ENCODE measurements at places on chromosomes 12 and 14. TPM values are rescaled to one million over a fixed set of nuclear protein-coding genes. Genes with fewer than 3 reads are reported as not detected.

DNA sequence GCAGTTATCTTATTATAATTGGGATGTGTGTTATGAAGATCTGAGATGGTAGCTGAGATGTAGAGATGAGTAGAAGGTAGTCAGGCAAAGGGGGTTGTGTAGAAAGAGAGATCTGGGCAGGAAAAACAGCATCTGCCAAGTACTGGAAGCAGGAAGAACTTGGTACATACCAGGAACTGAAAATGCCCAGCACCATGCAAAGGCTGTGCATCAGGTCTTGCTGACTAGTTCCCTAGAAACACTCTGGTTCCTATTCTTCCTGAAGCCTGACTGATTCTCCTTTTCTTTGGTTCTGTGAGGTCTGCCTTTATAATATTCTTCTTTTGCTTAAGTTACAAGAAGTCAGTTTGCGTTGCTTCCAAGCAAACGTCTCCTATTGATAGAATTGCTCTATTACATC lies 6.7 kb upstream of the NFATC4 start:
- no peak for DNase-seq

The NTS gene
- total RNA-seq, result not detected

The KLRD1 gene
- 1.6 TPM for total RNA-seq

DNA sequence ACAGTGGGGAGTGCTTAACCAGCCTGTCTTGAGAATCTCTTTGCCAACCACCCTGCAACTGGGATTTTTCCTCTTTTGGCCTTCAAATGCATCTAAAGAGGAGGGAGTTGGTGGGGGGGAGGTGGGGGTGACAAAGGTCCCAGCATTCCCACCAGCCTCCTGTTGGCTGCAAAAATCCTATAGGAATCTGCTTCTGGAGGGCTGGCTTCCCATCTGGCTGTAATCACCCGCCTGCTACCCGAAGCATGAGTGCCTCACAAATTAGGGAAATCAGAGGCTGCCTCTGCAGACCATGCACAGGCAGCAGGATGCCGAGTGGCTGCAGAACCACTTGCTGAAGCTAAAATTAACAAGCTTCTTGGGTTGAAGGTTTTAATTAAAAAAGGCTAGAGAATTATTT lies 73.9 kb upstream of the WSCD2 start:
- no peak for DNase-seq

DNA sequence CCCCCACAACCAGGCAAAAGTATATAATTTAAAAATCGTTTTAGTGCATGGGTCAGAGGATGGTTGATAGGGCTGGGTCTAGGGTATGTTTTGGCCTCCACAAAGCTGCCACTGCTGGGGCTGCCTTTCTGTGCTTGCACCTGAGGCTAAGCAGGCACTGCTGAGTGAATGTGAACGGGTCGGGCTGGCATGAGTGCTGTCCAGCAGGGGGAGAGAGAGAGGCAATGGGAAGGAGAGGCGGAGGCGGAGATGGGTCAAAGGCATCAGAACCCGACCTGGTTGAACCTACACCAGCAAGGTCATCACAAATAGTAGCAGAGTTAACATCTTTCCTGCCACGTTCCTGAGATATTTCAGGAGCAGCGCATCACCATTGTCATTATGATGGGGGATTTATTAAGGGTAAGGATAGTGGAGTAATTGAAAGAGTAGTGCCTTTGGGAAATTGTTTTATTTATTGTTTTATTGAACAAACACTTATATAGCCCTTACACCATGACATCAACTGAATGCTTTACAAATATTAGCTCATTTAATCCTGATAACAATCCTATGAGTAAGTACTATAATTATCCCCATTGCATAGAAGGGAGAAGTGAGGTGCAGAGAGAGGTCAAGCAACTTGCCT lies 5.8 kb upstream of the NRXN3 start:
- no peak for DNase-seq

The PPP4R3A gene
- total RNA-seq, result 43.3 TPM
